HFFc6 (cell line): ENCODE measurements at places on chromosomes 16 and 17. TPM values are rescaled to one million over a fixed set of nuclear protein-coding genes. Genes with fewer than 3 reads are reported as not detected.

DNA sequence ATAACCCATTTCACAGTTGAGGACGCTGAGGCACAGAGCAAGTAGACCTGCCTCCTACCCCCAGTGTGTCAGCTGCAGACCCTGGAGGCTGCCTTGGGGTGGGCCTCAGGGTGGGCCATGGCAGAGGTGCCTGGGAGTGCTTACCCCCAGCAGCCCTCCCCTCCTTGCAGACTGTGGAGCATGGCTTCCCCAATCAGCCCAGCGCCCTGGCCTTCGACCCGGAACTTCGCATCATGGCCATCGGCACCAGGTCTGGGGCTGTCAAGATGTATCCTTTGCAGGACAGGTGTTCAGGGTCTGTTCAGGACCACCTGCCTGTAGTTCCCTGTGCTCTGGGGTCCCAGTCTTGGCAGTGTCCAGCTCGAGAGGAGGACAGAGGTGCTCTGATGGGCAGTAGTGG lies 4.3 kb downstream of the LLGL1 start:
- no peak overlapping the region for H3K4me3 ChIP-seq
- H3K4me1 ChIP-seq, result peaks cover 33% of the 10 kb centered on the region
- no peaks in the 10 kb centered on the region; the same call in none of the 2 replicates for H3K27me3 ChIP-seq
- H3K27ac ChIP-seq, result no peak overlapping the region
- H3K36me3 ChIP-seq, result peaks cover 6% of the 10 kb centered on the region

GRCh38 chr16:23508589-23509440 lies 1.5 kb downstream of the GGA2 start:
- peaks cover 4% of the 10 kb centered on the region for H3K27me3 ChIP-seq
- H3K4me1 ChIP-seq, result peaks cover 55% of the 10 kb centered on the region
- H3K4me3 ChIP-seq, result peak overlapping the region; percentile 93
- H3K27ac ChIP-seq, result peak overlapping the region; percentile 18; the same call in 1 of the 2 replicates
- no peak for DNase-seq

DNA sequence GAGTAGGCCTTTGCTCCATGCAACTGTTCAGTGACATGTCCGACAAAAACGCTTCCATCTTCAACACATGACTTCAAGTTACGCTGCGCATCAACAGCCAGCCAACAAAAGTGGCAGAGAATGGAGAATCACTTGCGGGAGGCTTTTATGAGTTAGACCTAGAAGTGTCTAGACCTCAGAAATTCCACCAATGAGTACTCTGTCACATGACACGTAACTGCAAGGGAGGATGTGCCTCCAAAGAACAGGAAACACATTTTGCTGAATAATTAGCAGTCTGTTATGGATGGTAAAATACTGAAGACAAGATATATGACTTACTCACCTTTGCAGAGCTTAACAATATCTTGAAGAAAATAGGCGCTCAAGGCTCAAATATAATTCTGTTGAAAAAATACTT lies 62.1 kb downstream of the MYO1D start:
- H3K27ac ChIP-seq, result no peak overlapping the region

DNA sequence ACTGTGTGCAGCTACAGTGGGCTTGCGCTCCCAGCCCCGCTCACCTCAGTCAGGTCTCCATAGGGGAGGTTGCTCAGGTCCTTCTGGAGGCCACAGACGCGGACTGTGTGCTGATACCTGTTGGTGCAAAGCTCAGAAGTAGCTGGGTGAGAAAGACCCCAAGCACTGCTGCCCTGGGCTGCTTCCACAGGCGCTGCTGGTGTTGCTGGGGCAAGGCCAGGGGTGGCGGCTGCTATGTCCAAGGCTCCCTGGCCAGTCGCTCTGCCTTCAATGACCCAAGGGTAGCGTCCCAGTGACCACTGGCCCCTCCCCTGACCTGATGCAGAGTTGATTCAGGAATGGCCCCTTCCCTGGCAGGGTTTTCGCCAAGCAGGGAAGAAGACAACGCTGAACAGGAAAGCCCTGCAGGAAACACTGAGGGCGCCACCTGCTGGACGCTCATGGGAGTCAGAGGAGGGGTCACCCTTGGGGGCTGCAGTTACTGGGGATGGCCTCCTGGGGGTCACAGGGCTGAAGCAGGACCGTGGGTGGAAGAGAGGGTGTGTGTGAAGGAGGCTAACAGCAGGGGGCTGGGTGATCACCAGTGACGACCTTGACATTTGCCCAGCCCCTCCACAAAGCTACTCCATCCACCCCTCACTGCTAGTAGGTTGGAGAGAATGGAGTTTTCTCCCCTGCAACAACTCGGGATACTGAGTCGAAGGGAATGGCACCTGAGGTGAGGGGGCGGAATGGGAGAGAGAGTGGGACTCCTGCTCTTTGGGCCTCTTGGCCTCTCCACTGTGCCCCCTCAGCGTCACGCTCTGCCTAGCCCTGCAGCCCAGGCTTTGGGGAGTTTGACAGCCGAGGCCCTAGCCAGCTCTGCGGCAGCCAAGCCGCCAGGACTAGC lies 38.3 kb downstream of the ABCC12 start:
- no peak overlapping the region for H3K27ac ChIP-seq
- DNase-seq, result no peak
- H3K4me1 ChIP-seq, result peaks cover 18% of the 10 kb centered on the region
- no peaks in the 10 kb centered on the region for H3K36me3 ChIP-seq
- H3K4me3 ChIP-seq, result no peak overlapping the region

DNA sequence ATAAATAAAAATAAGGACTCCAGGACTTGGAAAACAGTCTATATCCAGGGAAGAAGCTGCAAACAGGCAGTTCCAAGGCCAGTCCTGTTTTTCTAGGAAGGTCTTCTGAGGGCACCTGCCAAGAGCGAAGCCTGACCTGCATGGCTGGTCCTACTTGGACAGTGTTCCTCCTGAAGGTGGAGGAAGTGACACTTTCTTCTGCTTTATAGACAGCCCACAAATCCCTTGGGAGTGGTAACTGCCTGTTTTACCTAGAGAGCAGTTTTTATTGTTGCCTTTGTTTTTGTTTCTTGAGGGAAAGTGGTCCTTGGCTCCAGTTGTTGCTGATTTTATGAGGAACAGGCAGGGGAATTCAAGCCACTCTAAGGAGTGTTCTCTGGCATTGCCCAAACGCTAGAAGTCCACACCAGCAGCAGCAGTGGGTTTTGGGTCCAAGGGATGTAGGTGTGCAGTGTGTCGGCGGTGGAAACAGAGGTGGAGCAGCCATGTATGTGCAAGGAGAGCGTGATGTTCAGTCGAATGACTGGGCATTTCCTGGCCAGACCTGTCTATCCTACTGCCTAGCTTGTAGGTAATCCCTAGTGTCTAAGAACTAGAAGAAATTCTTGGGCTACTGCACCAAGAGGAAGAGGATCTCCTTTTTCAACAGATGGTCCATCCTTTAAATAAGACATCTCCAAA lies 35.3 kb downstream of the LDHD start:
- H3K27ac ChIP-seq, result no peak overlapping the region
- peaks cover 33% of the 10 kb centered on the region for H3K4me1 ChIP-seq
- H3K36me3 ChIP-seq, result peaks cover 8% of the 10 kb centered on the region; the same call in 1 of the 2 replicates
- DNase-seq, result no peak
- no peak overlapping the region for H3K4me3 ChIP-seq

GRCh38 chr17:79865351-79866210 lies 26.3 kb upstream of the CBX4 start:
- peaks cover 4% of the 10 kb centered on the region; the same call in 1 of the 2 replicates for H3K4me1 ChIP-seq
- H3K4me3 ChIP-seq, result no peak overlapping the region
- H3K27me3 ChIP-seq, result peaks cover 40% of the 10 kb centered on the region
- no peaks in the 10 kb centered on the region for H3K36me3 ChIP-seq
- DNase-seq, result no peak
- no peak overlapping the region for H3K27ac ChIP-seq

DNA sequence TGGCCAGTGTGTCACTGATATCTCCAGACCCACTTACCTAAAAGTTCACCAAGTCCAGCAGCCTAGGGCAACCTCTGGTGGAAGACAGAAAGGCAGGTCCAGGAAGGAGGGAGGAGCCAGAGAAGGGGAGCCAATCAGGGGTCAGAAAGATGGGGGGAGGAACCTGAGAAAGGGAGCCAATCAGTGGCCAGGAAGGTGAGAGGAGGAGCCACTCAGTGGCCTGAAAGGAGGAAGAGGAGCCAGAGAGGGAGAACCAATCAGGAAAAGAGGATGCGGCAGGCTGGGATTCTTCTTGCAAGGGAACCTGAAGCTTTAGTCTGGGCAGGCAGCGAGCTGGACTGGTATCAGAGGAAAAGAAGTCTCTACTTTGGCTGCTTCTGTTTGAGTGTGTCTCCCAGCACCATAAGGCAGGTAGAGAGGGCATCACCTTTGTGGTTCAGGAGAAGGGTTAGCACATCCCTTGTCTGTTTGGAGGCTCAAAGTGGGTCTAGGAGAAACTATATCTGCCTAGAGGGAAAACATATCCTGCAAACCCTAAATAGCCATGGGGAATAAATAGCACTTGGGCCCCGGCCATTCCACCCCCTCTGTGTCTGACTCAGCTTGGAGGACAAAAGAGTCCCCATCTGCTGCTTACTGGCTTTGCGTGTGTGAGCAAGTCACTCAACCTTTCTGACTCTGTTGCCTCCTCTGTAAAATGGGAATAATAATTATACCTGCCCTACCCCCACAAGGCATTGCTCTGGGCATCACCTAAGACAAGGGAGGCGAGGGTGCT lies 43.4 kb upstream of the CRHR1 start:
- H3K27me3 ChIP-seq, result peaks cover 24% of the 10 kb centered on the region
- H3K4me3 ChIP-seq, result no peak overlapping the region
- no peak overlapping the region for H3K27ac ChIP-seq
- H3K36me3 ChIP-seq, result no peaks in the 10 kb centered on the region

- H3K27ac ChIP-seq, result no peak overlapping the region
- H3K27me3 ChIP-seq, result peaks cover 4% of the 10 kb centered on the region
- H3K4me3 ChIP-seq, result no peak overlapping the region
- H3K4me1 ChIP-seq, result peaks cover 54% of the 10 kb centered on the region
- DNase-seq, result no peak
Observed at GRCh38 chr17:83191388-83192160, 112.2 kb downstream of the METRNL start.

DNA sequence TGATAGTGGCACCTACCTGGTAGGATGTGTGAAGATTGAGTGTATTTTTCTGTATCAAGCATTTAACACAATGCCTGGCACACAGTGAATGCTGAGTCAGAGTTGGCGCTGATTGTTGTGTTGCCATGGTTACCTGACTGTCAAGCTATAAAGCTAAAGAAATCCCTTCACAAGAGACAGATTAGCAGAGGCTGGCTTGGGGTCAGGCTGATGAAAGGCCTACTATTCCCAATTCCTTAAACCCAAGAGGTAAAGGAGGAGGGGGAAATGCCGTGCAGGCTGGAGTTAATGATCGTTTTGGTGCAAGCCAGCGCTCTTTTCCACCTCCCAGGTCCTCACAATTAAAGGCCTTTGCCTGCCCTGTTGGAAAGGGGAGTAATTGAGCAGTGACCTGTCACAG lies 5.9 kb downstream of the CLEC19A start:
- H3K36me3 ChIP-seq, result no peaks in the 10 kb centered on the region
- H3K4me3 ChIP-seq, result no peak overlapping the region
- H3K4me1 ChIP-seq, result no peaks in the 10 kb centered on the region
- DNase-seq, result no peak
- H3K27me3 ChIP-seq, result peaks cover 4% of the 10 kb centered on the region
- H3K27ac ChIP-seq, result no peak overlapping the region

GRCh38 chr16:6247775-6248174 lies 1084.9 kb upstream of the RBFOX1 start:
- H3K36me3 ChIP-seq, result no peaks in the 10 kb centered on the region; the same call in 1 of the 2 replicates
- no peak for DNase-seq
- no peaks in the 10 kb centered on the region for H3K4me1 ChIP-seq
- H3K4me3 ChIP-seq, result no peak overlapping the region

DNA sequence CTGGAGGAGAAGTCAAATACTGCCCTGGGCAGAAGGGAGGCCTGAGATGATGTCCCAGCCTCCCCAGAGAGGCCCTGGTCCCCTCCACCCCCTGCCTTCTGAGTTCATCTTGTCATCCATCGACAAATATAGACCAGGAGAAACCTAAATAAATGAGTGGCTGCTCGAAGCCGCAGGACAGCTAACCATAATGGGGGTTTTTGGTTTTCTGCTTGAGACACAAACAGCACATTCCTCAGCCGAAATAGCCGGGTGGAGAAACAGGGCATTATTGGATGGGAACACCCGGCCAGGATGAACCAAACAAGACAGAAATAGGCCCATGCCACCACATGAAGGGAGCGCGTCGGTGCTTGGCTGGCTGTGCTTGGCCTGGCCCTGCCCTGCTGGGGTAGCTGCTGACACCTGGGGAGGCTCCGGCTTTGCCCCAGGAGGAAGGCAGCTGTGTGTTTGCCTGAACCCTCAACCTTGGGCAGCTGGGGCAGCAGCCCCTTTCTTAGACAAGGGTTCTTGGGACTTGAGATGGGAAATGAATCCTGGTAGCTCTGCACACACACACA lies 188.1 kb downstream of the IRX5 start:
- H3K27ac ChIP-seq, result no peak overlapping the region
- no peak overlapping the region for H3K4me3 ChIP-seq
- H3K27me3 ChIP-seq, result peaks cover 1% of the 10 kb centered on the region; the same call in 1 of the 2 replicates
- no peaks in the 10 kb centered on the region for H3K36me3 ChIP-seq
- H3K4me1 ChIP-seq, result no peaks in the 10 kb centered on the region; the same call in 1 of the 2 replicates

- no peaks in the 10 kb centered on the region for H3K36me3 ChIP-seq
- H3K4me3 ChIP-seq, result no peak overlapping the region
- H3K4me1 ChIP-seq, result peaks cover 12% of the 10 kb centered on the region; the same call in 1 of the 2 replicates
- H3K27me3 ChIP-seq, result 0 out of 2 replicates have a peak, but pooled peaks cover 4% of the 10 kb centered on the region
- no peak for DNase-seq
Observed at GRCh38 chr17:56724664-56725063, 109.1 kb downstream of the C17orf67 start.

DNA sequence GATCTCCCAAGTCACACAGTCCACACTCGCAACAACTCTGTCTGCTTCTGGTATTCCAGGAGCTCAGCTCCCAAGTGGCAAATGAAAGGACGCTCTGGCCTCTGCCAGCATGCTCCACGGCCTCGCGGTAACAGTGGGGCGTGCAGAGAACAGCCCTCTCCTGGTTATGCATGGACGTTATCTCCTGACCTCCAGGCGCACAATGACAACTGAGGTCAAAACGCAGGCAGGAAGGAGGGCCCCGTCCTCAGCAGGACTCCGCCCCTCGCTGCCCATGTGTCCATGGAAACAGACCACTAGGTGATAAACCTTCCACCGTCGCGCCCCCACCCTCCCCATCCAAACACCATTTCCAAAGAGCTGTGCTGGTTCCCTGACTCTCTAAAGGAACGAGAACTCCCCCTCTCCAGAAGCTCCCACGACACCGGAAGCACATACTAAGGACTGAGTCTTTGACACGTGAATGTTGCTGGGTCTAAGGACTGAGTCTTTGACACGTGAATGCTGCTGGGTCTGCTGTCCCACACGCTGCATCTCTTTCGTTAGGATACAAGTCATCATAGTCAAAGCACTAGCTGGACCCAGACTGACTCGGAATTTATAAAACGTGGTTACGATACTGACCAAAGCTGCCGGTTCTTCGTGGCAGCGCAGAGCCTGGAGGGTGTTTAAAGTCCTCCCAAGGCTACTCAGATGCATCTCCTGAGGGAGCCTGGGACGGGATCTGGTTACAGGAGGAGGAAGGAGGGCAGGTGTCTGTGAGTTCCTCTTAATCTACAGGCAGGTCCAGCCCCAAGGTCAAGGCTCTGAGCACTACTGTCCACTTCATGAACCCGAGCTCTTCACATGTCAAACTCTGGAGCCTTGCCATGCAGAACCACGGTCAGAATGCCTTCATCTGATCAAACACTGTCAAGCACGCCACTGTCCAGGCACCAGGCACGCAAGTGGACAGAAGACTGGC lies 43.9 kb downstream of the KLHDC4 start:
- H3K4me3 ChIP-seq, result no peak overlapping the region
- no peaks in the 10 kb centered on the region for H3K27me3 ChIP-seq
- peaks cover 4% of the 10 kb centered on the region; the same call in 1 of the 2 replicates for H3K4me1 ChIP-seq
- H3K36me3 ChIP-seq, result peaks cover 36% of the 10 kb centered on the region
- no peak for DNase-seq
- H3K27ac ChIP-seq, result no peak overlapping the region

GPRC5B gene
- 0.17 to 0.41 TPM (median 0.21 TPM) in 3 replicates for total RNA-seq

CACNA1H gene
- 0.05 to 0.08 TPM in 2 of 3 replicates, not detected in the other for total RNA-seq

SHISA9 gene
- total RNA-seq, result not detected in 3 replicates
